ENCODE measurements at places on chromosomes 2 and 18.

- no peak for DNase-seq
Observed at GRCh38 chr2:33975498-33975897, 376.4 kb upstream of the FAM98A start.

DNA sequence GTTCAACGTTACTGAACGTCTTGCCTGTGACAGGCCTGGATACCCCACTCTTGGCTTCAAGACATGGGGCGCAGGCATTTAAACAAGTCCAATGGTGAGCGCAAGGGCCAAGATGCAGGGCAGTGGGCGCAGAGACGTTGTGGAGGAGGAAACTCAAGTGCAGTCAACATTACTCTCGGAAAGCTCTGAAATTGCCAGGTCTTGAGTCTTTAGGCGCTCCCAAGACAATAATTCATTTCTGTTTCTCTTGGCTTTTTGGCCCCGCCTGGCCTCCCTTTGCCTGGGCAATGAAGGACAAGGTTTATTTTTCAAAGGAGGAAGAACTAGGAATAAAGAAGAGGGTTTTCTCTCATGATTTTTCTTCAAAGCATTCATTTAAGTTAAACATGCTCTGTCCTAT is 13.3 kb upstream of the TMEM214 start:
- DNase-seq, result no peak

DNA sequence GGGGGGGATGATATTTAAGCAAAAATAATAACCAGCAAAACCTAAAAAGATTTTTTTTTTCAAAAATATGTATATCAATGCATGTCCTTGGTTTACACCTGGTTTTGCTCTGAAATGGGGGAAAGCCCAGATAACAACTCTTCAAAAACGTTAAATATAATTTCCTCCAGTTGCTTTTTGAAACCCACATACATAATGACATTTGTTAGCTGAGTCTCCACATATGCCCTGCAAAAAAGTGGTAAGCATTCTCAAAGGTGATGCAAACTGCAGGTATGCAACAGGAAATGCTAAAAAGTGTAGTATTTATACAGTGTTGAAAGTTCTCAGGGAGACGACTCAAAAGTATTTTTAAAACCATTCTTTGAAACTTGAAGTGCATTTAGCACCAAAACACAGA is 258.6 kb downstream of the ZEB2 start:
- no peak for DNase-seq

GRCh38 chr18:77140030-77140429 is 7.4 kb upstream of the MBP start:
- no peak for DNase-seq

DNA sequence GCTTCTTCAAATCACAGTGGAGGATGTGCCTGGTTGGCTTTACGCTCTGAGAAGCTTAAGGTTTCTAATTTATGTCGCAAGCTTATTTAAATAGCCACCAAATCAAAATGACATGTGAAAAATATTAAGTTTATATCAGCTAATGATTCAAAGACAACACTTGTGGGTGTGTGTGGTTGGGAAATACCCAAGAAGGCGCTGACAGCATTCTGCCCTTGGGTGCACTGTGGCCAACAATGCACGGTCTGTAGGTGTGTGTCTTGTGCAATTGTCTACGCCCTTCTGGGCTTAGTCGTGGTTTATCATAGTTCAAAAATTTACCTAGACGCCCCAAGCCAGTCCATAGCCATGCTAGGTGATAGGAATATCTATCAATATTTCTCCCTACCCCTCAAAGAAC is 60.9 kb downstream of the KCTD1 start:
- DNase-seq, result no peak

GRCh38 chr18:51135795-51136194 is 61.7 kb downstream of the MEX3C start:
- DNase-seq, result peak; percentile 17

- DNase-seq, result no peak
Observed at GRCh38 chr2:197073701-197074433, 147.4 kb upstream of the PGAP1 start.

GRCh38 chr2:21746499-21746898 is 622.7 kb downstream of the TDRD15 start:
- DNase-seq, result no peak

- no peak for DNase-seq
Observed at GRCh38 chr2:225052703-225053102, 10.4 kb upstream of the DOCK10 start.

DNA sequence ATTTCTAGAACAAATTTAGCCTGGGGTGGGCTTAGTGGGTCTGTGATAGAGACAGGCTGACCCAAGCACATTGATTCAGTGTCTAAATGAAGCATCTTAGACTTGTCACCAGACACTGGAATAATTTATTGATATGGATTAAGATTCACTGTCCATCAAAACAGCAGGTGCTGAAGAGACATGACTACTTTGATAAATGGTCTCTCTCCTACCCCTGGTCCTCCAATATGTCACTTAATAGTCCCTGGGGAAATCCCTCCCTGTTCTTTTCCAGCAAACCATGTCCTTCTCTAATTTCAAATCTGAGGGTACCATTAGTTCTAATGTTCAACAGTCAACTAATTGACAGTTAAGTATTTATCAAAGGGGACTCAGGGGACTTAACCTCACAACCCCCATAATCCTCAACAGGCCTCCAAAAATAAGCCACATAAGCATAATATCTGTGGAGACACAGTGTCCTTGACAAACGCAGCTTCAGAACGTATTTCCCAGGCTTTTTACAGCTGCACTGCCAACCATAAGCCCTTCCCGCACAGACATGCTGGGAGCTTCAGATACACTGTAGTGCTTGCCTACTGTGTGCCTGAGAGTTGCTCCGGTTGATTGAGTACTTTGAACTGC is 391.0 kb downstream of the THSD7B start:
- no peak for DNase-seq

- DNase-seq, result no peak
Observed at GRCh38 chr2:88117973-88118372, 9.9 kb downstream of the FABP1 start.

- DNase-seq, result no peak
Observed at GRCh38 chr2:135821190-135821589, 15.8 kb downstream of the LCT start.

- no peak for DNase-seq
Observed at GRCh38 chr2:96933305-96934181, 52.8 kb downstream of the FAM178B start.

- peak; percentile 64 for DNase-seq
Observed at GRCh38 chr2:21281791-21282514, 158.2 kb downstream of the TDRD15 start.

DNA sequence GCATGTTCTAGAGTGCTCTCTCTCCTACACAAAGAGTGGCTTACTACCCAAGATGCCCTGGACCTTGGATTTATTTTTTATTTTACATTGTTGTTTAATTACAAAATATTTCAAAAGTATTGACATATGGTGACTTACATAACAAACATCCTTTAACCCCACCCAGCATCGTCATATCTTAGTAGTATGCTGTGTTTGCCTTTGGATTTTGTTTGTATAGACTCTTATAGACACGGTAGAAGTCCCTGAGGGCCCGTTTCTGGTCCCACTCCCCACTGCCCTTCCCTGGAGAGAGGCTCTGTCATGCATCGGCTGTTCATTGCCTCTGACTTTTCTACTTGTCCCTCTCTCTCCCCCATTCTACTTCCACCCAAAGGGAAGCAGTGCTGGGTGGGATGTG is 112.0 kb downstream of the ZBTB7C start:
- DNase-seq, result no peak

- no peak for DNase-seq
Observed at GRCh38 chr18:50284255-50284885, 3.0 kb upstream of the MBD1 start.

- DNase-seq, result no peak
Observed at GRCh38 chr2:129731907-129732629, 247.4 kb upstream of the RAB6C start.

GRCh38 chr18:46174342-46175041 is 70.3 kb downstream of the HAUS1 start:
- no peak for DNase-seq

GRCh38 chr2:196900843-196901242 is 25.7 kb downstream of the PGAP1 start:
- no peak for DNase-seq

- DNase-seq, result peak; percentile 36
Observed at GRCh38 chr18:58355243-58355642, 273.6 kb downstream of the ALPK2 start.

DNA sequence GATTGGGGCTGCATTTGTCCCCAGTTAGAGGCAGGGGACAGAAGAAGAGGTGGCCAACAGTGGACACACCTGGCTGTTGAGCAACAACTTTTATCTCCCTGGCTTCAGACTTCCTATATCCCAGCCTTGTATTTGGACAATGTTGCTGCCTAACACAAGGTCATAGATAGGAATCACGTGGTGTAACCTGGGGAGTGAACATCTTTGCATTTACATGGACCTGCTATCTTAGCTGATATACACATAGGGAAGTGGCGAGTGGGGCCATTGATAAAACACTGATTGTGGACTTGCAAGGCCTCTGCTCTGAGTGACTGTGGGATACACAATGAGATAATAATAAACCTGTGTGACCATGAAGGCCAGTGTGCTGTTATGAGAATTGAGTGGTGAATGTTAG is 26.9 kb downstream of the RAPGEF4 start:
- no peak for DNase-seq

DNA sequence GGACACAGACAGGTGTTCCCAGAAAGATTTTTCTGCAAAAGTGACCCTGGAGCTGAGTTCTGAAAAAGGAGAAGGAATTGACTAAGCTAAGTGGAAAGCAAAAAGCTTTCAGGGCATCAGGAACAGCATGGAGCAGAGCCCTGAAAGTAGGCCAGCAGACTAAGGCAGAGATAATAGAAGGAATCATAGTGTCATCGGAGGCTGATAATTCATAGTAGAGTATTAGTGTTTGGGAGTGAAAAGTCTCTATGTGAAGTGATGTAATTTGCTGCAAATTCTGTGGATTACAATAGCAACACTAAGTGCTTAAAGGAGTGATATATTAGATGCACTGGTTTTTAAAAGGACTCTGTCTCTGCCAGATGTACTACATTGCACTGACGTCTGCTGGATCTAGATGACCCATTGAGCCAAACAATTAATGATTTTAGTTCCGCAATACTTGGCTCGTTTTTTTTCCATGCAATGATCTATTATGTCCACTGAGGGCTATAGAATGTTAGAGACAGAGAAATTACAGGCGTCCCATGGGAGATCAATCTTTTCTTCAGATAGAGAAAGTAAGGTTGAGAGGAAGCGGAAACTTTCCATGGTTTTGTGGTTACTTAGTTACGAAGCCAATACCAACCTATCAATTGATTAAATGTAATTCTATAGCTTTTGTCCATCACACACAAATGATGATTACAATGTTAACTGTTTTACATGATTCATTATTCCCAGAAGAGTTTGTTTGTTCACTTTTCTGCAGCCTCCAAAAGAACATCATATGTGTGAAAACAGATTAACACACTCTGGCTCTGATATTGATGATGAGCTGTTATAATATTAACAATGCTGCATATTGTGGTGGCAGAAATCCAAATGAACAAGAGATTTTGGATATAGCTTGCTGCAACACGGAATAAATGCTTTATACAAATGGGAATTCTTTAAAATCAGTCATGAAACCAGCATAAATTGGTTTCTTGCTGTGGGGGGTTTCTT is 143.7 kb downstream of the MC4R start:
- no peak for DNase-seq

DNA sequence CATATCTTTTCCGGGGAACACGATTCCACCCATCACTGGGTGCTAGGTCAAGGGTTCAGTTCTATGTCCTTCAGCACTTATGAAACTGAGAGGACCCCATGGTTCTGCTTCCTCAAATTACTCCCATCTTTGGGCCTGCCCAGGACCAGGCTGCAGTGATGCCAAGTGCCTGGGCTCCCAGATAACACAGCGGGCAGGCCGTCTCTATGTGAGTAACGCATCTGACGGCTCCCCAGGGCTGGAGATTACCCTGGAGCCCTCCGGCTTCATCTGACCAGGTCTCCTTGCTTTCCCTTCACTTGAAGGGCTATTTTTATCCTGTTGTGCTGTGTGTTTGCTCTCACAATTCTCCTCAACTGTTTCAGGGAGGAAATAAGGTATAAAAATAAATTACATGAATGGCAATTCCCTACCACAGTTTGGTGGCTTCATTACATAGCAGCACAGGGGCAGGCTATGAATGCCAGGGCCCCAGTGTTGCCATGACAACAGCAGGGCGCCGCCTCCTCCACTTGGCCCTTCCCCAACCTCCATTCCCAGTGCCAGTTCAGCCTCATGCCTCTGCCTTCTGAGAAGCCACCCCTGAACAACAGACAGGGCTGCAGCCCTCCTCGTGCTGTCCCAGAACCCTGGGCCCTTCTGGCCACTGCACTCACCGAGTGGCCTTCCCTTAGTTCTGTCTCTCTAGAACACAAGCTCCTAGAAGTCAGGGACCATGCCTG is 25.4 kb upstream of the TMEM131 start:
- DNase-seq, result no peak

GRCh38 chr18:12028674-12029073 is 47.4 kb downstream of the IMPA2 start:
- DNase-seq, result no peak

DNA sequence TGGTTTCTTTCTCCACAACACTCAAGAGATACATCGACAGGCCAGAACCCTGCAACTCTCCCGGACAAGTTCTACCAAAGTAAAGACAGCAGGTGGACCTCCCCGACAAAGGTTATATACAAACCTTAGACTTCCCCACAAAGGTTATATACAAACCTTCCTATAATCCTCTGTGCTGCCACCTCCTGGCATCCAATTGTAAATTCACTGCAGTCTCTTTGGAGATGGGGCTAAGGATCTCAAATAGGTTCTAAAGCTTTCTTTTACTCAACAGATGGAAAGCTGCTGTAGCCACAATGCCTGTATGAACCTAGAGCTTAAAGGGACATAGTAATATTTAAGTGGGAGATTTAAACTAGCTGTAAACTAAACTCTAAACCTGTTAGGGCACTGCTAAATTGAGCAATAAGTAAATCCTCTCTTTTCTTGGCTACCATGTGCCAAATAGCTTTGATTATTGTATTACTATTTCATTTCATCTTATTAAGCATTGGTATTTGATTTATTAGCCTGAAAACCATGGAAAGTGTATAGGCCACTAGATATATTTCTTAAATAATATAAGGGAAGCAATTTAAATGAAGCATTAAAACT is 9.8 kb upstream of the MREG start:
- DNase-seq, result peak; percentile 72

DNA sequence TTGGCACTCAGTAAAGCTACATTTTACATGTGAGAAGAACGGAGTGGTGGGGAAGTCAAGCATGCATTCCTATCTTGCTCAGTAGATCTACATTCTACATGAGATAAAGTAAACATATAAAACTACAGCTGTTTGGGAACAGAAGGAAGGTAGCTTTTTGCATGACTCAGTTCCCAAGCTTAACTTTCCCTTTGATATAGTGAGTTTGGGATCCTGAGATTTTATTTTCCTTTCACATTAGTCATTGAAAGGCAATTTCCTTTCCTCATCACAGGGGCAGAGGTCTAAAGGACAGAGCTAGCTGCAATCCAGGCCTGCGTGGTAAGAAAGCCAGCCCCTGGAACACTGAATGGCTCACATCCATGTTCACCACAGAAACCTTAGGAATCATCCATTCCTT is 257.2 kb downstream of the SRBD1 start:
- no peak for DNase-seq

All from HAP-1 (cell line).